Tibial nerve (tissue), 4 donors: ENCODE measurements at places on chromosomes 6 and 20.

- no peak for DNase-seq
Measured at GRCh38 chr20:49479785-49480184, 2.7 kb downstream of the KCNB1 start.

DNA sequence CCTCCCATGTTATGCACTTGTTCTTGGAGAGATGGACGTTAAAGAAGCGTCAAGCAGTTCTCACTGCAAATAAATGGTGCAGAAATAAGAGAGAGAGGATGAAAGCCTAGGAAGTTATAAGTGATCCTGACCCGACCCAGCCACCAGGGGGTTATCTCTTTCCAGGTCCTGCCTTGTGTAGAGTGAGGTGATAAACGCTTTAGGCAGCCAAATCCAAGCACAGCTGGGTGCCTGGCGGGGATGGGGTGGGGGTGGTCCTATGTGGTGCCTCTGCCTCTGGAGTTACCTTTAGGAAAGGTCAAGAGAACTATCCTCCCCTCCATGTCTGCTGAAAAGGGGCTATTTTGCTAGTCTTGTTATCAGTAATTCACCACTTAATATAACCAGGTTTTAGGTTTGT, 9.2 kb upstream of the TFAP2A start:
- DNase-seq: no peak

GRCh38 chr6:24919056-24919892, 16.5 kb downstream of the RIPOR2 start:
- no peak for DNase-seq

- DNase-seq: no peak
Measured at GRCh38 chr6:47221565-47221964, 88.1 kb downstream of the TNFRSF21 start.

- no peak for DNase-seq
Measured at GRCh38 chr6:105102186-105102585, 77.6 kb downstream of the POPDC3 start.
